ENCODE measurements at places on chromosomes 12 and 14.

DNA sequence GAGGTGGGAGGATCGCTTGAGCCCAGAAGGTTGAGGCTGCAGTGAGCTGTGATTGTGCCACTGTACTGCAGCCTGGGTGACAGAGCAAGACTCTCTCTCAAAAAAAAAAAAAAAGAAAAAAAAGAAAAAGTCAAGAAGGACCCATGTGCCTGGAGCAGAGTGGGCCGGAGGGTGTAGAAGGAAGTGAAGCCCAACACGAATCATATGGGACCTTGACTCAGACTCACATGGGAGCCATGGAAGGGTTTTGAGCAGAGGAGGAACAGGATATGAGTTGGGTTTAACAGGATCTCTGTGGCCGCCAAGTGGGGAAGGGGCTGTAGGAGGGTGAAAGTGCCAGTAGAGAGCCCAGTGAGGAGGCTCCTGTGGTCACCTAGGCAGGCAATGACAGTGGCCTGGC, 165.4 kb downstream of the PHETA1 start:
- no peak for DNase-seq

GRCh38 chr14:77286576-77286975, 15.6 kb upstream of the NGB start:
- DNase-seq, result no peak

DNA sequence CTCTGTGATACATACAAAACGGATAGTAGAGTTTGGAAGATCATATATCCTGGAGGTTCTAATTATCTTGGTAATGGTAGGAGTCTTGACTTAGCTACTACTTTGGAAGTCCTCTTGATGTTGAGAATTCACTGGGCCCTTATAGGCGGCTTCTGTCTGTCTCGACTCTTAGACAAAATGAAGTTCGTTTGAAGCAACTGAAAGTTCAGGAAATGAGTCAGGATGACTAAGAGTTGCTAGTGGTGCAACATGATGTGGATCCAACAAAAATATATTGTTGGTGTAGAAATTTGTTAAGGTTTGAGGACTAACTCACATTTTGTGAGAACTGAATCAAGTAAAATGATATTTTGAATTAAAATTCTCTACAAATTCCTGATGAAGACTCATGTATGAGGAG, 272.7 kb downstream of the AEBP2 start:
- no peak for DNase-seq

GRCh38 chr12:94074980-94075629, 73.3 kb upstream of the PLXNC1 start:
- DNase-seq, result peak; percentile 80

DNA sequence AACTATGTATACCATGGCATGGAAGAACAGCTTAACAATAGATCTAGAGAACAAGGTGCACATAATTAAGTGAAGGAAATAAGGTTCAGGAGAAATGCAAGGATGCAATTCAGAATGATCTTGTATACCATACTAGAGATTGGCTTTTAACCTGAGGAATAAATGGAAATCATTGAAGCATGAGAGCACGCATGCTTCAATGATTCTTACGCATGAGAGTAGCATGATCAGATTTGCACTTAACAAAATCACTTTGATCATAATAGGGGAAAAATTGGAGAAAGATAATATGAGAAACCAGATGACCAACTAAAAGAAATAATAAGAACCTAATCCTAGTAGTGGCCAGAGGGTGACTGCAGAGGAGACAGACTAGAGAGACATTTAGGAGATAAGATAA, 133.3 kb upstream of the FSCB start:
- no peak for DNase-seq

DNA sequence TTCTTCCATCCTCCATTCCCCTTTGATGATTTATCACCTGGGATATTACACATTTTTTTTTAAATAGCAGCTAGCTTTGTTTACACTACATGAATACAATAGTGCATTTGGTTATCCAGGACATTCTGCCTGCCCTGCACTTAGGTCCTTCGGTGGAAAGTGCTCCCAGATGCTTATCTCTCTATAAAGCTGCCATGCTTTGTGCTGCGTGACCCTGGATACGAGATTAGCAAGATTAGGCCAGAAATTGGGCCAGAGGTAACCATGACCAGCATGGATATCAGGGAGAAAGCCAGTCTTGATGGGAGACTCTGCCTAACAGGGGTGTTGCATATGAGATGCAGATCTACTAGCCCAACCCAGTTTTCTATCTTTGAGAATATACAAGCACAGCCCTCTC, 12.1 kb upstream of the KRT83 start:
- DNase-seq, result no peak

DNA sequence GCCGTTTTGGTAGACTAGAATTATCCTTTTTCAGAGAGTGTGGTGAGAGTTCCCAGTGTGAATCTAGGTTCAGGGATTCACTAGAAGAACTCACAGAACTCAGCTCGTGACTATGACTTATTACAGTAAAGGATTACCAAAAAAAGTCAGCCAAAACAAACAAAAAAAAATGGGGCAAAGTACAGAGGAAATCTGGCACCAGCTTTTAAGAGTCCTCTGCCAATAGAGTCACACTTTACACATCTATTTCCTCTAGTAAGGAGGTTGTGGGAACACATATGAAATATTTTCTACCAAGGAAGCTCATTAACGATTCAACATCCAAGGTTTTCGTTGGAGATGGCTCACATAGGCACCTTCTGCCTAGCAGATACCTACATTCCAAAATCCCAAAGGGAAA, 28.2 kb downstream of the TSPAN19 start:
- DNase-seq, result peak; percentile 57

DNA sequence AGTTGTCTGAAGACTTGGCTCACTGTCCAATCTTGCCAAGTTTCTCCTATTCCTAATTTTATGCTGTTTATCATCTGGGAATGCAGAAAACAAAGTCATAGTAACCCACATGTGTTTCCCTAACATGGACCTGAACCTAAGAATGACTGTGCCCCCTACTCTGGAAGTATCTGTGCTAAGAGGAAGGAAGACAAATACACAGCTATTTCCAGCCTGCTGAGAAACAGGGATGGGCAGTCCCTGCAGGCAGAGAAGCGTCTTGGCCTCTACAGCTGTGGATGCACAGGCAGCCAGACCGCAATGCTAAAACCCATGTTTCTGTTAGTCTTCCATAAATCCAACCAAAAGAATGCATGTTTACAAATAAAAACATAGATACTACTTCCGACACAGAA, 56.2 kb downstream of the DUSP16 start:
- no peak for DNase-seq

DNA sequence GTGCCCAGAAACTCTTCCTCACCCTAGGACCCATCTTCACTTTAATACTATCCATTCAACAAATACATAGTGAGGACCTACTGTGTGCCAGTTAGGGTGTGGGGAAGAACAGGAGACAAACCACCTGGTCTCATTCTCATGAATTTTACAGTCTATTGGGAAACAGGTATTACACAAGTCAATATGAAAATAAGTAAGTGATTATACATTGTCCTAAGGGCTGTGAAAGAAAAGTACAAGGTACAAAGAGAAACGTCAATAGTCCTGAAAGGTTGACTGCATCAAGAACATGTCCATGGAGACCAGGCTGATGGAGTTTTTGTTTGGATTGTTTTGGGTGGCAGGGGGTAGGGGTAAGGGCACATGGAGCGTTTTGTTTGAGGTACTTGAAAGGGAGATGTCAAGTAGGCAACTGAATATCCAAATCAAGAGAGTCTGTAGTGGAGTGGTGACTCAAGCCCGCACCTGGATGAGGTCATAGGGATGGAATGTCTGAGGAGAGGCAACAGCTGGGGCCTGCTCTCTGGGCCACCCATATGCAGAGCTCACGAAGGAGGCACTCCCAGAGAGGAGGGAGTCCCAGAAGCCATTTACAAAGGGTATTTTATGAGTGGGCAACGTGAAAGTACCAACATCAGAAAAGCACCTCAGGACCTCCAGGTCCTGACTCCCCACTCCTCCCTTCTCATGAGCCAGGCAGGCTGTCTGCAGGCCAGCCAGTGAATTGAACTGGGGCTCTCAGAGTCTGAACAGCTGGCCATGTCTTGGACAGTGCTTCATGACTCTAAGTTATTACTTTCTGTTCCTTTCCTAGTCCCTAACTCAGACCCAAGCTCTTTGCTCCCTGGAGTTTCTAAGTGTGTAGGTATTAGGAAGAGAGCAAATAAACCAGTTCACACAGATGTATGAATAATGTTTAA, 272.0 kb downstream of the ZFP36L1 start:
- DNase-seq, result no peak

- DNase-seq, result peak; percentile 40
Observed at GRCh38 chr14:102949801-102950451, 27.5 kb downstream of the AMN start.

- DNase-seq, result no peak
Observed at GRCh38 chr12:132474237-132474741, 15.7 kb upstream of the FBRSL1 start.

DNA sequence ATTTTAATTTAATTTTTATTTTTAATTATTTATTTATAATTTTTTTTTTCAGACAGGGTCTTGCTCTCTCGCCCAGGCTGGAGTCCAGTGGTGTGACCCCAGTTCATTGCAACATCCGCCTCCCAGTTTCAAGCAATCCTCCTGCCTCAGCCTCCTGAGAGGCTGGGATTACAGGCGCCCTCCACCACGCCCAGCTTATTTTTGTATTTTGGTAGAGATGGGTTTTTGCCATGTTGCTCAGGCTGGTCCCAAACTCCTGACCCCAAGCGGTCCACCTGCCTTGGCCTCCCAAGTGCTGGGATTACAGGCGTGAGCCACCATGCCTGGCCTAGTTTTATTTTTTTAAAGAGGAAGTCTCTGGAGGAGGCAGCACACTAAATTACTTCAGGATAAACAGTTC, 13.7 kb upstream of the PEBP1 start:
- no peak for DNase-seq

DNA sequence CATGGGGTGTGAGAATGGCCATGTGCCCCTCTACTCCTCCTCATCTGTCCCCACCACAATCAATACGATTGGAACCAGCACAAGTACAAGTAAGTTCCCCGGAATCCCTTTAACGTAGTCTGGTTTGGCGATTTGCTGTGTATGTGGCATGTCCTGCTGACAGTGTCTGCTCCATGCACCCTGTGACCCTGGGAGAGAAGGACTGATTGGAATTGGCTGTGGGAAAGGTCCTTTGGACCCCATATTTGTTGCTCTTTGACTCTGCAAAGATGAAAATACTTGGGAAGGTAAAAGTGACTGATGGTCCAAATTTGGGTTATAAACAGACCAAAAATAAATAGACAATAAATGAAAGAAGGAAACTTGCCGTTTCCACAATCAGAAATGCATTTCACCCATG, 135.6 kb downstream of the SAMD4A start:
- no peak for DNase-seq

GRCh38 chr14:103366741-103367140, 18.5 kb upstream of the MARK3 start:
- DNase-seq, result no peak

DNA sequence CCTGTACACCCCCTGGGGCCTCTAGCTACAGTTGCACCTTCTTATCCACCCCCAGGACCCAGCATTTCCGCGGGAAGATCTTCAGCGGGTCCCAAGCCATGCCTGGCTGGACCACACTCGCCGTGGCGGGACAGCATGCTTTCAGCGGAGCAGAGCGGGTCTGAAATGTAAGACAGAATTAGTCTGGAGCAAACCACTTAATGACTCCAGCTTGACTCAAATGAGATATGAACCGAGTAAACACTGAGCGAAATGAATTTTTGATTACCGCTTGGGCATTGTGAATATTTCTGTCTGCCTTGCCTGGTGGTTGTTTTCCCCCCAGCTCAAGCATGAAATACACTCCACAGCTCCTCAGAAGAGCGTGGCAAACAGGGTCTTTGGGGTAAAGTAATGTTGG, 60.8 kb downstream of the SLC24A4 start:
- DNase-seq, result no peak

DNA sequence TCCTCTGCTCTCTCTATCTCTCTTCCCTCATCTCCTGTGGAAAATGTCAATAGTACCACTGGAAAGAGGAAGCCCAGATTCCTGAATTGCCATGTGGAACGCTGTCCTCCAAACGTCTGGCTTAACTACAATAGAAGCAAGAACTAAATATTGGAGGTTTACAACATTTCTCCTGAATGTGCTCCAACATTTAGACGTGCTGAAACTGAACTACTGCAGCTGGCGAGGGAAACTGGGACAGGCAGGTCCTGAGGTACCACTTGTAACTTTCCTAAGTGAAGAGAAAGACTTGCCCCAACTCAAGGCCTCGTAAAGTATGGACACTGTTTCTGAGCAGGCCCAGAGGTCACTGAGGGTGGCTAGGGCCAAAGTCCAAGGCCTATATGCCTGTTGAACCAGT, 187.7 kb downstream of the NTF3 start:
- no peak for DNase-seq

DNA sequence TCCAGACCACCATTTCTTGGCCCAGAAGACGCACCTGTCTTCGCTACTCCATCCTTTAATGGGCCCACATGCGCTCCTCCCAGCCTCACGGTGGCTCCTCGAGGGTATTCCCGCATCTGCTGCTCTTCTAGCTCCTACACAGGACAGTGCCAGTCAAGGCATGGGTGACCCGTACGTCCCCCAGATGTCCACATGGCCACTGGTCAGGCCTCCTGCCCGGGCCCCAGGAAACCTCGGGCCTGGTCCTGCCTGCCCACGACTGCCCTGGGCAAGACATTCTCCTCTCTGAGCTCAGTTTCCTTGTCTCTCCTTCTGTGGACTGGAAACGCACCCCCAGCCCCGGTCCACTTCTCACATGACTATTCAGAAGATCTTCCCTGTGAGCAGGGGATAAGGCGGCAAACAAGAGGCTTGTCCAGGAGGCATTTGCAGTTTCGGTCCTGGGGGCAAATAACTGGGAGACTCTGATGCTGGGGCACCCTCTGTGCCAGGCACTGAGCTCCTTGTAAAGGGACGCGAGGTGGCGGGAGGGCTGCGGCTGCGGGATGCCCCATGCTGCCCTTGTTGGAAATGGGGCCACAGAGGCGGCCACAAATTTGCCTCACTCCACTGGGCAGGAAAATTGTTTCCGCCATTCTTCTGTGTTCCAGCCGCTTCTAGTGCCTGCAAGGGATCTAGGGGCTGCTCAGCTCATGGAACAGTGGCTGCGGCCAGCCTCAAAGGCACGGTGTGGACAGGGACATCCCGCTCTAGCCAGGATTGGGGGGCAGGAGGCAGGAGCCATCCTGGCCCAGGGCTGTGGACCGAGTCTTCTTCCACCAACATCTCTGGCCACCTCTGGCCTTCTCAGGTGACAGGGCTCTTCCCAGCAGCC, 6.8 kb upstream of the BEGAIN start:
- no peak for DNase-seq

DNA sequence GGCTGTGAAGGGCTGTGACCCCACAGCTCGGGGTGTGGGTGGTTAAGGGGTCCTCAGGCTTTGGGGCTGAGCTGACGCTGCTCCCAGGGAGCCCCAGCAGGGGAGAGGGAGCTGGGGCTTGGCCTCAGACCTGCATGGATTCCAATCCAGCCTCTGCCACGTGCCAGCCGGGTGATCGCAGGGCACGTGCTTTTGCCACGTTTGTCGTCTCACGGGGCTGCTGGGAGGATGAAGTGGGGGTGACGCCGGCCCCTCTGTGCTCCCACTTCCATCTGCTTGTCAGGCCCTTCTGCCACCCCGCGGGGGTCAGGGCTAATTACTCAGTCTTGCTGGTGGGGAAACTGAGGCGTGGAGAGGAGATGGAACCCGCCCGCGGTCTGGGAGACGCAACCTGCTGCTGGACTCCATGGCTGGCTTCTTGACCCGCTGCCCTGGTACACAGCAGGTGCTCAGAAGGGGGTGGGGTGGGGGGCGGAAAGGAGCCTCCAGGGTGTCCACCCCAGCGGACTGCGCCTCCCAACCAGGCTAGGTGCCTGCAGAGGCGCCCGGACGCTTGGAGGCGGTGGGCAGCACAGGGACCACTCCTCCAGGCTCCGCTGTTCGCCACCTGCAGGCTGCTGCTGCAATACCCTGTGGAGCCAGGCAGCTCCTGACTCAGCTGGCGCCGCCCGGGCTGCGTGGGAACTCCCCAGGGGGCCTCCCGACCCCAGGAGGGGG, 36.4 kb upstream of the PRIMA1 start:
- no peak for DNase-seq

Measured in NCI-H446 (cell line).